Femur (tissue), 1 donor: ENCODE measurements at places on chromosomes 12 and 14.

- peak; percentile 93 for DNase-seq
Measured at GRCh38 chr14:23588884-23589598, 10.5 kb upstream of the JPH4 start.

- DNase-seq: no peak
Measured at GRCh38 chr12:57582440-57582839, 8.6 kb upstream of the PIP4K2C start.

GRCh38 chr12:22687361-22688076 lies 62.5 kb downstream of the ETNK1 start:
- DNase-seq: no peak

GRCh38 chr12:15209782-15210181 lies 11.4 kb downstream of the RERG start:
- DNase-seq: peak; percentile 32

DNA sequence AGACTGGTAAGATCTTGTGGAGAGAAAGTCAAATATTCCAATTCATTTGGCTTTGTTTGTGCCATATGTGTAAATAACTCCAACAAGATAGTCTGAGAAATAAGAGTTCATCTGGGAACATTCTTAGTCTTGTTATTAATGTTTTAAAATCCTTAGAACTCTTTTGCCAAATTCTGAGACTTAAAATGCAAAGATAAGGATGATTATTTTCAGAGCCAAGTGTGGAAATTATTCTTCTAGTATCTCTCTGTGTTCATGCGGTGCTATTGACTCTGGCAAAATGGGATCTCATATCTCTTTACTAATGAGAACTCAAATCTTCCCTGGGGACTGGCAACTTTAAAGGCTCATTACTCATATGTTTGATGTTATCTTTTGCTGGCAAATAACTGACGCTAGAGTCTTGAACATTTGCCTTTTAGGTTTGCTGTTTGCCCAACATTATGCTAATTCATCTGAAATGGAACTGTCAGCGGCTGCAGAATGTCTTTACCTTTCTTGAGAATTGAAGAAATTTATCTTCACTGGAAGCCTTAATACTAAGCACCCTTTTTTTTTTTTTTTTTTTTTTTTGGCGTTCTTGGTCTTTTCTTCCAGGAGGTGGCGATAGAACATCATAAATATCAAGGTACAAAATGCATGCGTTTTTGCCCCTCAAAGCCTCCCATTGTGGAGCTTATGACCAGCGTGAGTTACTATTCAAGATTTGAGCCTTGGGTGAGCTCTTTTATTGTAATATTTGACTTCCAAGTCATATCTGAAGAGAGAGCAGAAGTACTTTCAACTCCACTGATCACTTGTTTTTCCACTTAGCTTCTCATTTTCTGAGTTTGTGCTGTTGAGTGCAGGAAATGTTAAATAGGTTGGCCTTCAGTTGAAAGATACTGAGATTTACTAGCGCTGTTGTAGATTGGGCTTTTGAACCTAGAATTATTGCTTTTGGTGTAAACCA lies 86.5 kb downstream of the CAND1 start:
- DNase-seq: peak; percentile 24

DNA sequence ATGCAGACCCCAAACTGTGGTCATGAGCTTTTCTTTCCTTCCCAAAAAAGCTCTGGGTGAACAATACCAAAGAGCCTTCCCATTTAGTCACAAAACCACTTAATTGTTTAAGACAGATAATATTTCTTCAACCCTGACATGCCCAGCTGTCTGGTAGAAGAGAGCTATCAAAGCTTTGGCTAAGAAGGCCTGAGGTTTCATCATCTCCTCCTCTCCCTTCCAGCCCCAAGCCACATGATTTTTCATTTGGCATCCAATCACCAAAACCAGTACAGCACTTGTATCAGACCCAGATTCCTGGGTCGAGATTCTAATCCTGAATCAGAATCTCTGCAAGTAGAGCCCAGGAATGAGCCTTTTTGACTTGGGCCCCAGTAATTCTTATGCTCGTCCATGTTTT lies 199.6 kb upstream of the TMEM260 start:
- DNase-seq: no peak

DNA sequence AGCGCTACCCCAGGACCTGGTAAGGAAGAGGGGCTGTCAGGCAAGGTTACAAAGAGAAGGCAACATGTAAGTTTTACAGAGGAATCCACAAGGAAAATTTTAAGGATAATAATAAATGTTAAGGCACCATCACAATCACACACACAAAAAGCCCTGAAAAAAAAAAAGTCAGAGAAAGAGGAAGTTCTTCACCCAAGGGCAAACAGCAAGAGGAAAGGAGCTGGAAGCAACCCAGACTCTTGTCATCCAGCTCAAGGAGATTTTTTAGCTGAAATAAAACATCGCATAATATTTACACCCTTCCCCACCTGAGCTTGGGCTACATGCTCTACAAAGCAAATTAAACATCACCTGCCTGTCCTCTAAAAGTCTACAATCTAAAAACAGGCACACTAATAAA lies 9.5 kb downstream of the SPTB start:
- DNase-seq: no peak

DNA sequence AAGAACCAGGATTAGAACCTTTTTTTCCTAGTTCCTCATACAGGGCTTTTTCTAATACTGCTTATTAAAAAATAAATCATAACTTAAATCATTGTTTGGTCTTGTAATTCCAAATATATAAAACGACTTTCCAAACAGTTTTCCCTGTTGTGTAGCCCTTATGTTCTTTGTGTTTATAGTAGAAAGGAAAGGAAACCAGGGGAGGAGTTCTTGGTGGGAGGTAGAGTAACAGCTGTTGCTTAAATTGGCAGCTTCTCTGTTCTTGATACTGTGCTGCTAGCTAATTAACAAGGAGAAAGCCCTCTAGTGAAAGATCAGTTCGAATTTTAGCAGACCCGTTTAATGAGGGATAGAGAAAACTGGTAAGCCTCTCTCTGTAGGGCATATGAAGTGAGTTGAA lies 15.0 kb downstream of the SRP54 start:
- DNase-seq: no peak

DNA sequence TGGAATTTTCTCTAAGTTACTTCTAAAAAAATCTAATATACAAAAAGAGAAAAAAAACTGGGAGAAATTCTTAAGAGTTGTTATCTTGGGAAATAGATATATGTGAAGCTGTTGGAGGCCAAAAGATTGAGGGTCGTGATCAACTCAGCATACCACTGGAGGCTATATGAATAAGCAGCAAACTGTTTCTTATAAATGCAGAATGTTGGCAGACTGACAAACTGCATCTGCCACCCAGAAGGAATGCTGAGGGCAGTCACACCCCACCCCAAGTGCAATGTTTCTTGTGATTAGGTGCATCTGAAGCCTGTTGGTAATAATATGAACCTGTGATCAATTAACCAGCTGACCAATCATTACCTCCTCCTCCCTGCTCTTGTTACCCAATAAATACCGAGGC lies 818.6 kb upstream of the MGAT4C start:
- DNase-seq: no peak

DNA sequence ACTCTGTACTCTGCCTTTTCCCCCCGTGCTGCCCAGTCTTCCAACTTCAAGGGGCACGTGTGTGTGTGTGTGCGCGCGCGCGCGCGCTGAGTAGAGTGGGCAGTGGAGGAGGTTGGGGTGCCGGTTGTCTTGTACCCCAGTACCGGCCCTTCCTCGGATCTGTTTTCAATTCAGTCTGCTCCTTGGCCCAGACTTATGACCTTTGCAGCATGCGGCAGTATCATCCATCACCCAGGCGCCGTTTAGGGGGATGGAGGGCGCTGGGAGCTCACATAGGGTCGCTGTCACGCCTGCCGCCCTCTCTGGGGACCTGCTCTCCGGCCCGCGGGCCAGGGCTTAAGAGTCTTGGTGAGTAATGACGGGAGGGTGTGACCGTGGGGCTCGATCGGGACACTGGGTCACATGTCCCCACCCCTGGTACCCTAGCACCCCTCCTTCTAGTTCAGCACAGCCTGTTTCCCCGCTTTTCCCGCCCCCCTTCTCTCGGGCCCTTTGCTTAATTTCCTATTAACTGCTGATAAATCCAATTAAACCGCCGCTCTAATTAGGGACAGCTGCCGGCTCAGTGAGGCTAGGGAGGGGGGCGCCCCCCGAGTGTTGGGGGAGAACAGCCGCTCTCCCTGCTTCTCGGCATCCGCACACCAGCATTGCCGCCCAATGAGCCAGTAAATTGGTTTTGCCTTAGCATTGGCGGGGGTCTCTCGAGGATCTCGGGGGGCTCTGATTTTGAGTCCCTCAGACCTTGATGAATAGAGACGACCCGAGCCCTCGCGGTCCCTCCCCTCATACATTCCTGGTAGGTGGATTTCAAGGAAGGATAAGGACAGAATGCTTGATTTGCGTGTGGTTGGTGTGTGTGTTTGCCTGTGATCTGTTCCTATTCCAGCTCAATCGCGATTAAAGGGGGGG lies 9.3 kb downstream of the STAC3 start:
- peak; percentile 30 for DNase-seq

DNA sequence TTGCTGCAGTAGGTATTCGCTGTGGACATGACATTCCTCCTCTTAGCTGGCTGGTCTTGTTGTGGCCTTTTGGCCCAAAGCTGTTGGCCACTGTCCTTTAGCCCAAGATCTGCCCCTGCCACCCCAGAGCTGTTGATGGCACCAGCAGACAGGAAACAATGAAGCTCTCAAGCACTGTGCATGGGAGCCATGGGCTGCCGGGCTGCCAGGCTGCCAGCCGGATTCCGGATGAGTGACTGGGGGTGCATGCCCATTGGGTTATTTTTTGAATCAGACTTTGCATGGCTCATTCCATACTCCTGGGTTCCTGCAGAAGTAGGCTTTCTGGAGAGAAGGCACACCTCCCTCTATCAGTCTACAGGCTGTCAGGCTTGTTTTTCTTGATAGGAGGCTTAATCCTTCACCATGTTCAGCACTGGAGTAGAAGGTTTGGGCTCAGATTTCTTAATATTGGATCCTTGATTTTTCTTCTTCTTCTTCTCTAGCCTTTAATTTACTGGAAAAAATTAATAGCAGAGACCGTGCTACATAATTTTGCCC lies 32.4 kb downstream of the MAX start:
- DNase-seq: no peak

GRCh38 chr12:75894965-75895754 lies 136.4 kb downstream of the PHLDA1 start:
- no peak for DNase-seq

- DNase-seq: no peak
Measured at GRCh38 chr14:104903990-104904389, 20.7 kb upstream of the PLD4 start.

GRCh38 chr14:53596853-53597525 lies 359.6 kb downstream of the BMP4 start:
- DNase-seq: peak; percentile 48

DNA sequence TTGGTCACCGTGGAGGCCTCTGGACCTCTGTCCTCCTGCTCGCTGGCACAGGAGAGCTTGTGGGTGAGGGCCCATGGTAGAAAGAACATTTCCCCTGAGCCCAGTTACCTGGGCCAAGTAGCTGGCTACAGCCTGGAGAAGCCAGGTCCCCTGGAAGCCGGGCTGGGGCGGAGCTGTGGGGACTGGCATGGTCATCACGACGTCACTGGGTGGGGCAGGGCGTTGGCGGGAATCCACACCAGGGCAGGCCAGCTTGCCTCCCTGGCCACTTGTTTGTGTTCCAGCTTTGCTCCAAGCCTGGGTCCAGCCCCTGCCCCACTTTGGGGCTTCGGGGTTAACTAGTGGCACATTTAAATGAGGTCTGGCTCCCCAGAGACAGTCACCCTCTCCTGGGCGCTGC lies 35.0 kb upstream of the SLC24A4 start:
- no peak for DNase-seq
